ENCODE measurements at places on chromosomes 12 and 14.

DNA sequence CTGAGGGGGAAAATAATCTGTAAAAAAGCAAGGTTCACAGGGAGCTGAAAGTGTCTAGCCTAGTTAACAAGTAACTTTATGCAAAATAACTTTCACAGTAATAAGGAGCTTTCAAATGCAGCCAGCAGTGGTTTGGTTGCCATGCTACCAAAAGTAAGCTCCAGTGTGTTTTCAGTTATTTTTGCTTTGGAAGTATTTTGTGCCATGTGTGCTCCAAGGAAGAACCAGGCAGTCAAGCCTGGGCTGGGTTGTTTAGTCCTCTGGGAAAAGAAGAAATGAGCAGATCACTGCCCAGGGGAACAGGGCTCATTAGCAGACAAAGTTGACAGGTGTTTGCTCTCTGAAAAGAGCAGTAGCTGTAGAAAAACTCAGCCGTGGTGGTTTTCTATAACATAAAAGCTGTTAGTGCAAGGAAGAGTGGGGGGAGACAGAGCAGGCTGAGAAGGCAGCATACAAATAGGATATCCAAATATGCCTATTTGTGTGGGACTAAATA is 92.8 kb upstream of the TMTC2 start:
- no peak for DNase-seq

DNA sequence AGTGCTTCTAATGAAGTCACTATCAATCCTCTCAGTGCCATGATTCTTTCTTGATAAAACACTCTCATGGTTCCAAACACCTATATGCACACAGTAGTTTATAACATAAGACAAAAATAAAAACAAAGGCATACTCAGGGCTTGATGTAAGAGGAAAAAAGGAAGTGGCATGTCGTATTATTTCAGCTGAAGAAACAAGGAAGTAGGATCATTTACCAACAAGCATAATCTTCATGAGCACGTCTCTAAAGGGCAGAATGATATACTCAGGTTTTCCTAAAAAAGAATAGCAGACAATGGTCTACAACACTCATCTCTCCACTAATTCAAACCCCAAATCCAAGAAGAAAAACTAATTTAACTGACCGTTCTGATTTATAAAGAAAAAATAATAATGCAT is 33.9 kb downstream of the NUMB start:
- no peak for DNase-seq

- DNase-seq = no peak
These were observed 30.8 kb downstream of the LEMD3 start for GRCh38 chr12:65200007-65200665.

- no peak for DNase-seq
These were observed 302.1 kb downstream of the MED13L start for GRCh38 chr12:115975411-115975810.

DNA sequence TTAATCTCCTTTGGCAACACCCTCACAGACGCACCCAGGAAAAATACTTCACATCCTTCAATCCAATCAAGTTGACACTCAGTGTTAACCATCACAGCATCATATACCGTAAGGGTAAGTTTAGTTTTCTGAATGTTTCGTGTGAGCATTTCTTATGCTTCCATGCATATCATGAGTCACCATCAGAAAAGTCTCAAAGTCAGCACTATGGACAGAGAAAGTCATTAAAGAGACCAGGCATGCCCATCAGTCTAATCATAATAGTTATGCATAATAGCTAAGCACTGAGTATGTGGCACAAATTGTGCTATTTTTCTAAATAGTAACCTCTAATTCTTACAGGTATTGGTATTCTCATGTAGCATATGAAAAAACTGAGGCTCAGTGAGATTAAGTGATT is 158.8 kb upstream of the PRMT8 start:
- no peak for DNase-seq

GRCh38 chr14:66482873-66483272 is 3.3 kb upstream of the CCDC196 start:
- no peak for DNase-seq

DNA sequence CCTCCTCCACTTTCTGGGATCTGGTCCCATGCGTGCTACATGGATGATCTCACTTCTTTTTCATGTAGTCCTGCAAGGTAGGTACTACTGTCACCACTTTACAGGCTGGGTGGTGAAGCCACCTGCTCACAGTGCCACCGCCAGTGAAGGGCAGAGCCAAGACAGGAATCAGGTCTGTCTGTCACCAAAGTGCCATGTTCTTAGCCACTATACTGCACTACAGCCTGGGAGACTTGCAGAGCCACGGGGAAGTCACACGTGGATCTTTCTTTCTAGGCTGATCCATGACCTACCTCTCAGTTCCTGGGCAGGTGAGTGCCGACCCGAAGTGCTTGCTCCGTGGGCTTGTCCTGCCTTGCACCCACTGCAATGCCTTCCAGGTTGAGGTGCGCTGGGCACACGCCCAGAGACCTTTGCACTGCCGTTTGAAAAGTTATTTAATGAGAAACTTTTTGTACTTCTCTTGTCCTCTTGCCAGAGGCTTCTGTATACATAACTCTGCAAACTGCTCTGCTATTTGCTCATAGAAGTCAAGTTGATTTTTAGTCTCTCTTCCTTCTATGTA is 19.7 kb upstream of the CLMN start:
- no peak for DNase-seq

DNA sequence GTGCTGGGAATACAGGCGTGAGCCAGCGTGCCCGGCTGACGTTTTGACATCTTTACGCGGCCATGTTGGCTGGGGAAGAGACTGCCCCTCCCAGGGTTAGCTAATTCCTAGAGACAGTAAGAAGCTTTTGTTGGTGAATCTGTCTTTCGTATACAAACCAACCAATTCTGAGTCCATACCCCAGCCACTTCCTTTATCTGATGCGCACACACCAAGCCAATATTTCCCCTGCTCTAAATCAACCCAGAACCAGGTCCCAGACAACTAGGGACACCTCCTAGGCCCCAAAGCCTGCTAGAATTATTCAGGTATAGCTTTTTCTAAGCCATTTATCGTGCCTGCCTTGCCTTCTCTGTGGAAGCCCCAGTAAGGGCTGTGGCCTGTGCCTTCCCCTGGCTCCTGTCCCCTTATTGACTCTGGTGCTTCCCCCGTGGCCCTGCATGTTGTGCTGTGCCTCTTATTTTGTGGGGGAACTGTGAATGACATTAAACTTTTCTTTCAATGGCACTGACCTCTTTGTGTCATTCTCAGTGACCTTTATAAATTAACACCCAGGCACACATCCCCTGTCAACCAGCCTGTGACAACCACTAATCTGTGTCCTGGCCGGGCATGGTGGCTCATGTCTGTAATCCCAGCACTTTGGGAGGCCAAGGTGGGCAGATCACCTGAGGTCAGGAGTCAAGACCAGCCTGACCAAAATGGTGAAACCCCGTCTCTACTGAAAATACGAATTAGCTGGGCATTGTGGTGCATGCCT is 10.7 kb upstream of the EVL start:
- no peak for DNase-seq

GRCh38 chr12:5272018-5272785 is 159.7 kb upstream of the NTF3 start:
- no peak for DNase-seq

GRCh38 chr14:54890788-54891187 is 11.8 kb downstream of the GCH1 start:
- no peak for DNase-seq

GRCh38 chr12:49296034-49296835 is 1.3 kb downstream of the PRPH start:
- no peak for DNase-seq

DNA sequence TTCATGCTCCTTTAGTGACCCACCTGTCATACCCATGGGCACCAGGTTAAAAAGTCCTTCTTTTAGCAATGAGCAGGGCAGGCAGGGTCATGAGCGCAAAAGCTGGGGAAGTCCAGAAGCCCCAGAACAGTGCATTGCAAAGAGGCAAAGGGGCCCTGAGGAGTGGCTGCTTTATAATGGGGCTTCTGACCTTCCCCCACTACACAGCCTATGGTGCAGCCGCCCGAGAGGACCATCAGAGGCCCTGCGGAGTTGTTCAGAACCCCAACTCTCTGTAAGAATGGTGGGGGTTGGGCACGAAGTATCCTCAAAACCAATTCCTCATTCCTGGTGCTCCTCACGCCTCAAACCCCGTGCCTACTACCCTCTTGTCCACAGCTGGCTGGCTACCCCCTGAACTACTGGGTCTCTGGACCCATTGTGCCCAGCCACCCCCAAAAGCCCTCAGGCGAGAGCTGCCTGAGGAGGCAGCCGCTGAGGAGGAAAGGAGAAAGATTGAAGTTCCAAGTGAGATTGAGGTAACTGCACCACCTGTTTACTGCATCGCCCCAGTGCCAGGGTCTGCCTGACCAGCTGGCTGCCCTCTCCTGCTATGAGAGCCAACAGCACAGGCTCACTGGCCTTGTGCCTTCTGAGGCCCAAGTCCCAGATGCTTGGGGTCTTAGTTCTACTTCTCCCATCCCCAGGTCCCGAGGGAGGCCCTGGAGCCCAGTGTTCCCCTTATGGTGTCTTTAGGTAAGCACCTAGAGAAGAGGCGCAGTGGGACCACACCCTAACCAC is 6.7 kb downstream of the REC8 start:
- DNase-seq = no peak

DNA sequence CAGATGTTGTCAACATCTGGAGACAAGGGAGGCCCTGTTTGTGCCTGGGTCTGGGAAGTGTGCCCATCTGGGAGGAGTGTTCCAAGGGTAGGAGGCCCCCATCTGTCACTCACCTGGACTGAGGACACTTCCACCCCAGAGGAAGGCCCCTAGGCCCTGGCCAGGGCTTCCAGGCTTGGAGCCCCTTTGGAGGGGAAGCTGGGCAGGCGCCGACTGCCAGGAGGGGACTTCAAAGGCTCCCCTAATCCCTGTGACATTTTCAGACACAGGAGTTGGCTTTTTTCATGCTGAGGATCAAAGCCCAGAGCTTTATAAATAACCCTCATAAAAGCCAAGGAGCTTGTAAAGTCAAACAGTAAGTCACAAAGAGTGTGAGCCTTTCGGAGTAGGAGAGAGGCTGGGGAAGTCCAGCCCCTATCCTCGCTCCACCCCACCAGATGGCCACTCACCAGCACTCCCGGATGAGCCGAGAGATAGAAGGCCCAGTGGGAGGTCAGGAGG is 17.6 kb upstream of the FAM222A start:
- no peak for DNase-seq

- peak; percentile 84 for DNase-seq
These were observed 86.8 kb upstream of the HIF1A start for GRCh38 chr14:61608245-61609165.

DNA sequence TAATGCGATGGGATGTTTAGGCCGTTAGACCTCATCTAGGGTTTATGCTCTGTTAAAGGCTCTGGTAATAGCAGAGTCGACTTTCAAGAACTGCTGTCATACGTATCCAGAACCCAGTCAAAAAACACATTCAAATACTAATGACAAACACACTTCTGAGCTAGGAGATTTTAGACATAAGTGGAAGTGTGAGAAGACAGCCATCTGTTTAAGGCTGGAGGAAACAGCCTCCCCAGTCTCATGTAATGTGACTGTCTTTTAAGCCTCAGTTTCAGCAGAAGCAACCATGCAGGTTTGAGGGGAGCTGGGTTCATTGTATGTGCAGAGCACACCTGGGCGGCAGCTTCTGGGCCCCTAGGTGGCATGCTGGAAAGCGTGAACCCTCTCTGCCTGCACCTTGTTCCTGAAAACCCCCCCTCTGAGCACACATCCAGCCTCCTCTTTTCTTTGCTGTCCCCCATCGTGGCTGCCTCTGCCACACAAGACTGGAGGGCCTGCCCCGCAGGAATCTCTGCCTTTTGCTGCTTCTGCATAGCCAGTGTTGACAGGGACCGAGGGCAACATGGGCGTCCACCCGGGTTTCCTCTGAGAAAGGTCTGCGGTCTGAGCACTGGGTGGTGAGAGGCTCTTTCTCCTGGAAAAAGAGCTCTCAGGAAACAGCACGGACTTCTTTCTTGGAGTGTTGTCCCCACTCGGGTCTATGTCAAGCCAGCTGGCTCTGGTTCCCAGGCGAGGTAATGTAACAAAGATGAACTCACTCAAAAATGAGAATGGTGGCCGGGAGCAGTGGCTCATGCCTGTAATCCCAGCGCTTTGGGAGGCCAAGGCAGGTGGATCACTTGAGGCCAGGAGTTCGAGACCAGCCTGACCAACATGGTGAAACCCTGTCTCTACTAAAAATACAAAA is 11.6 kb downstream of the WNT5B start:
- no peak for DNase-seq

DNA sequence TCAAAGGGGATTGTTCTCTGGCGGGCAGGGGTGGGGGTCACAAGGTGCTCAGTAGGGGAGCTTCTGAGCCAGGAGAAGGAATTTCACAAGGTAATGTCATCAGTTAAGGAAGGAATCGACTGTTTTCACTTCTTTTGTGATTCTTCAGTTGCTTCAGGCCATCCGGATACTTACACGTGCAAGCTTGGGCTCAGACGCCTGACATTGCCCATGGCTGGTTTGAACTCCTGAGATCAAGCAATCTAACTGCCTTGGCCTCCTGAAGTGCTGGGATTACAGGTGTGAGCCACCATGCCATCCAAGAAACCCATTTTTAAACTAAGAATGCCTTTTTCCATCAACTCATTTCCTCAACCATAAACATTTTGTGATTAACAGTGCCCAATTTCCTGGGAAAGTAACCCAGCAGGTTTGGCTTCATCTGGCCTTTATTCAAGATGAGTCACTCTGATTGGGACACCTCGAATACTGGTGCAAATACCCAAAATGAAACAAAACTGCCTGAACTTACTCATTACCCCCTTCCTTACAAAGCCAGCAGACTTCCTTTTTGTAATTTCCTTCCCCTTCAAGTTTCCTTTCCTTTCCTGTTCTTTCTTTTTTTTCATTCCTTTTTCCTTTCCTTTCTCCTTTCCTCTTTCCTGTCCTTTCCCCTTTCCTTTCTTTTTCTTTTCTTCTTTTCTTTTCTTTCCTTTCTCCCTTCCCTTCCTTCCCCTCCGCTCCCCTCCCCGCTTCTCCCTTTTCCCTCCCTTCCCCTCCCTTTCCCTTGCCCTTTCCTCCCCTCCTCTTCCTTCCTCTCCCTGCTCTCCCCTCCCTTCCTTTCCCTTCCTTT is 10.2 kb upstream of the RNASE10 start:
- no peak for DNase-seq

GRCh38 chr14:88346048-88346639 is 23.1 kb upstream of the KCNK10 start:
- no peak for DNase-seq

All from NCI-H1417 treated with DMSO at 0.1 percent for 48 hours (cell line).